T-helper 22 cell (primary cell): ENCODE measurements at places on chromosomes 6 and 20.

- DNase-seq, result no peak
Observed at GRCh38 chr6:8556370-8557013, 121.1 kb upstream of the SLC35B3 start.

- no peak for DNase-seq
Observed at GRCh38 chr20:48273843-48274242, 488.6 kb upstream of the SULF2 start.

DNA sequence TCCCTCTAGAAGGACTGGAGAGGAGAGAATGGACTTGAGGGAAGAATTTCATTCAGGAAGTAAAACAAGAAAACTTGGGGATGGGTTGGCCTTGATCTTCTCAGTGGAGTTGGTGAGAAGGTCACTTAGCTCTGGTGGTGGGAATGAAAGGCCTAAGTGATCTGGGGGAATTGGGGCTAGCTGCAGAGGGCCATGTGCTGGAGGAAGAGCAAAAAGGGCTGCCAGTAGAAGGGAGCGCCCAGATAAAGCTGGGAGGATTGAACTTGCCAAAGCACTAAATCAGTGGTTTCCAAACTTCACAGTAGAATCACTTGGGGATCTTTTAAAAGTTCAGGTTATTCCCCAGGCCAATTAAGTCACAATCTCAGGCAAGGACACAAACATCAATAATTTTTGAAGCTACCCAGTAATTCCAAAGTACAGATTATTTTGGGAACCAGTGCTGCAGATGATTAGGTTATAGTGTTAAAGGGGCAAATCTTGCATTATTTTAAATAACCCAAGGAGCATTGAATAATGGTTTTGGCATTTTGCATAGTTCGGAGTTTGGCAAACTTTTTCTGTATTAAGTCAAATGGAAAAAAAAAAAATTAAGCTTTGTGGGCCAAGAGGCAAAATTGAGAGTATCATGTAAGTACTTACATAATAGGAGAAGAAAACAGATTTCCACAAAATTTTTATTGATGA is 36.5 kb upstream of the RFPL4B start:
- no peak for DNase-seq

DNA sequence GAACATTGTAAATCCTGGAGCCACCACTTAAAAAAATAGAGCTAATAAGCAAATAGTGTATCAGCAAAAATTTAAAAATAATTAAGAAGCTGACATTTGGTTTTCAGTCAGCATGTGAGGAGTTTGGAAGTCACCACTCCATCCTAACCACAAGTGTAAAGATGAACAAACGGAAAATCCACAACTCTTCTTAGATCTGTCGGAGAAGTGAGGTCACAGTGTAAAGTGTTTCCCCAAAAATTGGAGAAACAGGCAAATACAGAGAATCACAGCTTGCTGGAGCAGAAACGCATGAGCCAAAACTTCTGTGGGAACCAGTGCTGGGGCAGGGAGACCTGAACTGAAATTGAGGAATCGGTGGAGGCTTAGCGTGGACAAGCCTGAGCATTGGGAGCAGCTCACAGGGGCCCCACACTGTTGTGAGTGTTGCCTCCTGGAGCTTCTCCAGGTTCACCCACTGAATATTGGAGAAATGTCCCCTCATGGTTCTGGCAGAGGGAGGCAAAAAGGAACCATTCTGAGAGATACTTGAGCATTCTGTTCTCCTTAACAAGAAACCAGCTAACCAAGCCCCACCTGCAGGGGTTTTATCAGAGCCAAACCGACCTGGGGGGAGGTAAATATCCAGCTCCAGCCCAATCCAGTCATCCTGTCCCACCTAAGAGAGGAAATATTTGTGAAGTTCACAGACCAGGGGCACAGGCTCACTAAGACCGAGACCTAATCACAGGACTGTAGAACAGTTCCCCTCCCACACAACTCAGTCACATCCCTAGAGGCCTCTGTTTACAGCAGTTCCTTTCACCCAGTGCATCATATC is 192.0 kb downstream of the ERMARD start:
- no peak for DNase-seq

GRCh38 chr6:84842525-84843166 is 78.2 kb upstream of the TBX18 start:
- DNase-seq, result no peak

GRCh38 chr20:42340368-42340767 is 722.2 kb upstream of the CHD6 start:
- no peak for DNase-seq

DNA sequence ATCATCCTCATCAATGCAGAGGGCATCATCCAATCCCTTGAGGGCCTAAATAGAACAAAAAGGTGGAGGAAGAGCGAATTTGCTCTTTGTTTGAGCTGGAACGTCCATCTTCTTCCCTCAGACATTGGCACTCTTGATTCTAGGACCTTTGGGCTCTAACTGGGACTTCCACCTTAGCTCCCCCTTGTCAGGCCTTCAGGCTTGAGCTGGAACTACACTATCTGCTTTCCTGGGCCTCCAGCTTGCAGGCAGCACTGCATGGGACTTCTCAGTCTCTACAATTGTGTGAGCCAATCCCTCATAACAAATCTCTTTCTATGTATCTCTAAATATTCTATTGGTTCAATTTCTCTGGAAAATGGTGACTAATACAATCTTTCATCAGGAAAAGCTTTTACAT is 155.4 kb downstream of the MCHR2 start:
- no peak for DNase-seq
